ENCODE measurements at places on chromosomes 4 and X.

DNA sequence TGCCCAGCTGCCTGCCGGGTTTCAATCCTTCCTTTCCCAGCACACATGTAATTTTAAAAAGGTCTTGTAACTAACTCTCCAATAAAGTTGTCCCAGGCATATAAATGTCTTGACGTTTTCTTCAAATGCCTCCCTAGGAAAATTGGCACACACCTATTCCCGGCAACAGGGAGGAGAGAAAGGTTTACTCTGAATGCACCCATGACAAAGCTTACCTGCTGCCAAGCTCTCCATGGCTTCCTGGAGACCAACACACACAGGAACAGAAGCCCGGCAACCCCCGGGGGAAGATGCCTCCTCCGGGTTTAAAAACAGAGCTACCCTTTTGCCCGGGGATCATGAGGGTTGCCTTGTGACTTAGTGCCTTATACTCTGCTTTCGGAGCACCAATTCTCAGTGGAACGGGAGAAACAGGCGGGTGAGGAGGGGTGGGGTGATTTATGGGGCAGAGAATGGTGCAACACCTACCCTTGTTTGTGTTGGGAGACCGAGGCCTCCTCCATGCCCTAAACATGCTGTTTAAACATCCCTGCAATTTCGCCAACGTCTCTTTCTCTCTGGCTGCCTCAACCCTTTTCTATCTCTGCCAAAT, 4.8 kb upstream of the GYG2 start:
- no peak for DNase-seq

GRCh38 chrX:23389196-23389792, 54.6 kb downstream of the PTCHD1 start:
- no peak for DNase-seq

DNA sequence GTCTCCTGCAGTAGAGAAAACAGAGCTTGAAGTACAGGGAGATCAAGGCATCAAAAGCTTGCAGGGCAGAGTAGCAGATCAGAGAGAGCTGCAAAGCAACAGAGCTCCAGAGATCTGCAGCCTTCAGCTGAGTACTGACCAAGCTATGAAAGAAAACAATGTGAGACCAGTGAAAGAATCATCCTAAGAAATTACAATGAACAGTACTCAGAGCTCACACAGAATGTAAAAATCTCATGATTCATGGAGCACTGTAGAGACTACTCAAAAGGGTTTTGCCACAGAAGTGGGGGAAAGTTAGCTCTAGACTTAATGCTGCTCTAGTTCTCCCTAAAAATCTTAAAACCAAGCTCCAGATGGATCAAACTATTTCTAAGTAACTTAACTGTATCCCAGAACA, 80.0 kb upstream of the MAB21L2 start:
- no peak for DNase-seq

DNA sequence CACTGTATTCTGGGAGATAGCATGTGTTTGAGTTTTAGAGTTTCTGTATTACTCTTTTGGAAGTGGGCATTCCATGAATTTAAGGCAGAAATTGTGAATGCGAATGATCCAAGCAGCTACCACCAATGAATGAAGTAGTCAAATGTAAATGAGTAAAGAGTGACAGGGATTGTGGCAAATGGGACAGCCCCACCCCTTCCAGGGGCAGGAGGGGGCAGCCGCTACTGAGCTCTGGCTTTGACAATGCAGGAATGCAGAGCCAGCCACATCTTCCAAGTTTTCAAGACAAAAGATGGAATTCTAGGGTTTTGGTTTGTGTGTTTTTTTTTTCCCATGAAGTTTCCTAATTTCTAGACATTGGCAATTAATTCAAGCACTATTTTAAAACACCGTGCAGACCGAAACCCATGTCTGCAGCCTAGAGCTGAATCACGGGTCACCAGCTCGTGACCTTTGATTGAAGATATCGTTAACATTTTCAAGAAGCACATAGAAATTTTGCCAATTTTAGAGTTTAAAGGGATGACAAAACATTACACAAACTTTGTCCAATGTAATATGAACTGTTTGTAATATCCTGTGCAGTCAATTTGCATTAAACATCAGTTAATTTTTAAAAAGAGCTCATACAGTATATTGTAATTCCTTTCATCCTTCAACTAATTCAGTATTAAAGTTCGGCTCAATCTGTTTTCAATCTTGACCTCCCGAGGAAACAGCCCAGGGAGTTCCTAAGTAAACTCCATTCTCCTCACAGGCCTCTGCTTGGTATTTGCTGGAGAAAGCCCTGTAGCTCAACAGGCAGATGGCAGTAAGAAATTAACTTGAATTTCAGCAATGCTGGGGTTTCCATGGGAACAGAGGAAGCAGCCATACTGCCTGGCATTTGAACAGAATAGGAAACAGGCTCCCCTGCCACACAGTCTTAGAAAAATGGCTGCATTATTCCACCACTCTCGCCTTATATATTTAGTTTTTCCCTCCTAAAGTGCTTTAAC, 83.4 kb downstream of the UCHL1 start:
- DNase-seq, result peak; percentile 66

DNA sequence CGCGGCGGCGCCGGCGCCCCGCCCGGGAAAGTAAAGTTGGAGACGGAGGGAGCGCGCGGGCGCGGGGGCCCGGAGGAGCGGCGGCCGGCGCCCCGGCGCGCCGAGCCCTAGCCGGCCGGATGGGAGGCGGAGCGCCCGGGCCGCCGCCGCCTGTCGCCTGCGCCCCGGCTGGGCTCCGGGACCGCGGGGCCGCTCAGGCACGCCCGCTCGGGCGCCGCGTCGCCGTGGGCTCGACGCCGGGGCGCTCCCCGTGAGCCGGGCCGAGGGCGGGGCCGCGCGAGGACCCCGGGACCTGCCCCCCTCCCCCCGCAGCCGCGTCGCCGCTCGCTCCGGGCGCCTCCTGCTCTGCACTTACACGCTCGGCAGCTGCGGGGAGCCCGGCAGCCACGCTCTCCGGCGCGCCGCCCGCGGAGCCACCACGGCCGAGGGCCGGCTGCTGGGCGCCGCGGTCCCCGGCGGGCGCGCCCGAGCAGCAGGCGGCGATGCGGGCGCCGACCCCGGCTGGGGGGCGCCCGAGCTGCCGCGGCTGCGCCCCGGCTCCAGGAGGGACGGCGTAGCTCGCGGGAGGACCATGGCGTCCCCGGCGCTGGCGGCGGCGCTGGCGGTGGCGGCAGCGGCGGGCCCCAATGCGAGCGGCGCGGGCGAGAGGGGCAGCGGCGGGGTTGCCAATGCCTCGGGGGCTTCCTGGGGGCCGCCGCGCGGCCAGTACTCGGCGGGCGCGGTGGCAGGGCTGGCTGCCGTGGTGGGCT, at the start of gene ADRA2C:
Gene ADRA2C, plus strand, starts transcription at position 350 of the 749 bp plus-strand sequence. Its CDS starts 222 bp downstream, at position 572.
- peak; percentile 49 for DNase-seq

DNA sequence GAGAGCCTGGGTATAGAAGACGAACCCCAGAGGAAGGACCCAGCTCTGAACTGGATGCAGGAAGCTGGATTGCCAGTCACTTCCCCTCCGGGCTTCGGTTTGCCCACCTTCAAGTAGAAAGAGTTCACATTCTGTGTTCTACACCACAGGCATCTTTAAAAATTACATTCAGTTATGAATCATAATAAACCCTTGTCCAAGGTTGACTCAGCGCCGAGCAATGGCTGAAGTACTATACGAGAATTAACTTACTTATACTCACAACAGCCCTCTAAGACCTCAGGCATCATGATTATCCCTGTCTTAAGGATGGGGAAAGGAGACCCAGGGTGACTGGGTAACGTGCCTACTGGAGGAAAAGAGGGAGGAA, 72.5 kb downstream of the EVC2 start:
- DNase-seq, result no peak

DNA sequence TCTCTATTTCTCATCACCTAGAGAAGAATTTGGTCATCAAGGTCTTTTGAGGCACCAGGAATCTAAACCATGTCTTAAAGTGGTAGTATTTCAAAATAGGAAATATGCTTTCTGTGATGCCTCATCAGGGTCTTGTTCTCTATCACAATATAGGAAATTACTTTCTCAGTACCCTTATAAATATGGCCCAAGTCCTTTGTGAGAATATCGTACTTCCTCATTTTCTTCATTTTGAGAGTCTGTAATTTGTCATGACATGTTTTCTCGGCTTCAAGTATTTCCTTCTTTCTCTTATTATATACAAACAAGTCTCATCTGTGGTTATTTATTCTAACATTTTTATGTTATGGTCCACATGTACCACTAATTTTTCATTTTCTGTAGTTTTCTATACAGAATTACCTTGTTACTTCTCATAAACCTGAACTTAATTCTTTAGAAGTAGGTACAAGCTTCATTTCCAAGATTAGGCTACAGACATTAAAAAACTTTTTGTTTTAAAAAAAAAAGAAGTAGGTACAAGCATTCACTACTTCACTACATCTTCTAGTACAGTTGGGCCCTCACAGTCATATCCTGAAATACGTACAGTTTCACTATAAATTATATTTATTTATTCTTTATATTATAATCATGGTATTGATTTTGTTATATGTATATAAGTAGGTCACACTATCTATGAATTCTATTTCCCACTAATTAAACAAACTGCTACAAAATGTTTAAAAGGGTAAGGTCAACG, 54.4 kb downstream of the KLHL13 start:
- no peak for DNase-seq

- DNase-seq, result no peak
These were observed 90.5 kb downstream of the PJA1 start for GRCh38 chrX:69074726-69075125.

GRCh38 chr4:187576751-187577150, 418.8 kb upstream of the ZFP42 start:
- DNase-seq, result no peak

- no peak for DNase-seq
These were observed 47.9 kb upstream of the PACRGL start for GRCh38 chr4:20652226-20652885.

- DNase-seq, result no peak
These were observed 243.3 kb downstream of the CBR4 start for GRCh38 chr4:168766604-168767316.

Measured in right hindlimb (tissue), 1 donor.